Fibroblast of villous mesenchyme (primary cell): ENCODE measurements at places on chromosomes 2 and 18.
A peak's percentile ranks its signal among the peaks of the same experiment; 100 is the strongest.

- no peak for DNase-seq
Observed at GRCh38 chr18:63799189-63799588, 24.0 kb downstream of the SERPINB7 start.

- DNase-seq: no peak
Observed at GRCh38 chr2:38095079-38095995, 19.4 kb upstream of the CYP1B1 start.

DNA sequence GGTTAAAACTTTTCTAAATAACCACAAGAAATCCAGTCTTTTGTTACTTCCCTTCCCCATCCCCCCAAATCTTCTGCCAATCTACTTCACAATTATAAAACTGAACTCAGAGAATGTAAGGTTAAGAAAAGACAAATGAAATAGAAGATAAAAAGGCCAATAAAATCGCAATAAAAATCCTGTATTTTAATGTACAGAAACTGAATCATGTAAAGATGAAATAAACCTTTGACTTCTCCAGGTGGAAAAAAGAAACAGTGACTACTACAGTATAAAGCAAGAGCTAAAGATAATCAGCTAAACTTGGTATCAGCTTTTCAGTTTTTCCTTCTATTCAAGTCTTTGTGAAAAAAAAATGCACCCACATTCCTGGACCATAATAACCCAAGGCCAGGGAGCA, 1.7 kb downstream of the SYT4 start:
- DNase-seq: no peak

DNA sequence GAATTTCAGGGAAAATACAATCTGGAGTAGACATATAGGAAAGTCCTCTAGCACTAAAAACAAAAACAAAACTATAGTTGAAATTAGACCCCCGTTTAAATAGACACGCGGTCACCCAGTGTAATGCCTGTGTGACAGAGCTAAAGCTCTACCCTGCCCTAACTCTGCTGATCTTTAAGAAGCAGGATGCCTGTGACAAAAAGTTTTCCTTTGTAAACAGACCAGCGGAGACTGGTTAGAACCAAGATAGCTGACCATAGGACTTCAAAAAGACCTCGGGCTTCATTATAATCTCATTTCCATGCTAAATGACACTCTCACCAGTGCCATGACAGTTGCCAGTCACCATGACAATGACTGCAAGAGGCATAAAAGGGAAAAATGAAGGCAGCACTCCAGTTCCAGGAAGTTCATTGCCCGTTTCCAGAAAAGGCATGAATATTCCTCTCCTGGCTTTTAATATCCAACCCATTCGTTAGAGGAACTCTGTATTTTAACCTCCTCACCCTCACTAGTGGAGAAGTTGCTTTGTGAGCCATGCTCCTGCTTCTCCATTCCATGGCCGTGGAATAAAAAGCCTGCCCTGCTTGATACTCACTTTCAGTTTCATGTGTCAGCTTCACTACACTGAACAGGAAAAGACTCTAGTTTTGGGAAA, 157.2 kb upstream of the COPS8 start:
- peak; percentile 10 for DNase-seq

GRCh38 chr2:188627471-188627870, 335.8 kb downstream of the GULP1 start:
- DNase-seq: no peak

GRCh38 chr2:45046786-45047185, 37.5 kb upstream of the SIX2 start:
- no peak for DNase-seq

DNA sequence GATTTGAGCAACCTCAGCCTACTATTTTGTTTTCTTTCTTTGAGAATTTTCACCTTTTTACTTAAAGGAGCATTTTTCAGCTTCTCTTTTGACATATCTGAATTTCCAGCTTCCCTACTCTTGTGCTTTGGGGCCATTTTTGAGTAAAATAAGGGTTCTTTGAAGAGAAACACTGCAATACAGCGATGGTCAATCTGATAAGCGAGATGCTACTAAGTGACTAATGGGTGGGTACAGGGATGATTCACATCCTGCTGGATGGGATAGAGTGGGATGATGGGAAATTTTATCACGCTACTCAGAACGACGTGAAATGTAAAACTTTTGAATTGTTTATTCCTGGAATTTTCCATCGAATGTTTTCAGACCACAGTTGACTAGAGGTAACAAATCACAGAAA, 211.5 kb downstream of the TMEM247 start:
- peak; percentile 94 for DNase-seq

GRCh38 chr2:149625671-149626070, 38.1 kb upstream of the MMADHC start:
- DNase-seq: no peak

- DNase-seq: no peak
Observed at GRCh38 chr2:58064086-58064485, 17.5 kb downstream of the VRK2 start.

- DNase-seq: peak; percentile 47
Observed at GRCh38 chr2:231710799-231711676, 2.7 kb downstream of the PTMA start.

GRCh38 chr2:241279413-241279812, 36.1 kb downstream of the HDLBP start:
- peak; percentile 80 for DNase-seq

DNA sequence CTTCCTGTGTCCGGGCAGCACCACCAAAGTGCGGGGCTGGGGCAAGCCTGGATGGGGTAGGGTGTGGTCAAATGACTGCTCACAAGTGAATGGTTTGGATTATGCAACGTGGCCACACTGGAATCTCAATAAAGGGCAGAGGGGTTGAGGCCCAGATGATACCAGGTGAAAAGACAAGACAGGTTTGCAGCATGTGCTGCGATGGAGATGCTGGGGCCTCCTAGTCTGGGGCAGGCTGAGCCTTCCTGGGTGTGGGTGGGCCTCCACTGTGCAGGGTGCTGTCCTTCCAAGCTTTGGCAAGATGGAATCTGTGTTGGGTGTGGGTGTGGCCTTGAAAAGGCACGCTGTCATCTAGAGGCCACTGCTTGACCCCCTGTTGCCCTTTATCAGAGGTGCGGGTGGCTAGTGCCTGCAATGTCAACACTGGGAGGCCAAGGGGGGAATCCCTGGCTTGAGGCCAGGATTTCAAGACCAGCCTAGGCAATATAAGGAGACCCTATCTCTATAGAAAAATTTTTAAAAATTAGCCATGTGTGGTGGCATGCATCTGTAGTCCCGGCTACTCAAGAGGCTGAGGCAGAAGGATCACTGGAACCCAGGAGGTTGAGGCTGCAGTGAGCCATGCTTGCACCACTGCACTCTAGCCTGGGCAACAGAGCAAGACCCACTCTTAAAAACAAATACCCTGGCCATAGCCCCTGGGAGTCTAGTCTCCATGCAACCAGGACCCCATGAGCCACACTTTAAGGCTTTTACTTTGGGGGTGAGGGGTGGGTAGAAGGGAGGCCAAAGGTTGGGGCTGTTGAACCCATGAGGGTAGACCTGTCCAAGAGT, 13.8 kb downstream of the RRM2 start:
- DNase-seq: no peak
